ENCODE measurements at places on chromosomes 12 and 14.

DNA sequence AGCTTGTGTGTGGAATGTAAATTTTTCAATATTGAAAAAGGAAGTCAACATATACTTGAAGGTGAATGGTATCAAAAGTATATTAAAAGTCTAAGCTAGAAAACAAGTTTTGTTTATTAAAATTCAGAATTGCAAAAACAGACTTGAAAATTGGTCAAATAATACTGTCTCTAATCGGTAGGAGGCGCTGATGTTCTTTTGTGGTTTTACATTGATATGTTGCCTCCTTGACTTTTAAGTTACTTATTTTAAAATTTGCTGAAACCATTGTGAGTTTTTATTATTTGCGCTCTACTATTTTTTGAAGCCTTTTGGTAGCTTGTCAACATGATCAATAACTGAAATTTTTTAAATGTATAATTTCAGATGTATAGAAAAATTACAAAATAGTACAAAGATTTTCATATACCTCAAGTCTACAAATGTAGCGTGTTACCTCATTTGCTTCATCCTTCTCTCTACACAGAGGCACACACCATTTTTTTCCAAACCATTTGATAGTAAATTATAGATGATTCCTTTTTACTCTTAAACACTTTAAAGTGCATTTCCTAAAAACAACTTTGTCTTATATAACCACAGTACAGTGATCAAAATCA, 6.9 kb downstream of the RTRAF start:
- H3K27ac ChIP-seq = no peak overlapping the region
- H3K27me3 ChIP-seq = no peaks in the 10 kb centered on the region
- no peak overlapping the region for H3K4me3 ChIP-seq

DNA sequence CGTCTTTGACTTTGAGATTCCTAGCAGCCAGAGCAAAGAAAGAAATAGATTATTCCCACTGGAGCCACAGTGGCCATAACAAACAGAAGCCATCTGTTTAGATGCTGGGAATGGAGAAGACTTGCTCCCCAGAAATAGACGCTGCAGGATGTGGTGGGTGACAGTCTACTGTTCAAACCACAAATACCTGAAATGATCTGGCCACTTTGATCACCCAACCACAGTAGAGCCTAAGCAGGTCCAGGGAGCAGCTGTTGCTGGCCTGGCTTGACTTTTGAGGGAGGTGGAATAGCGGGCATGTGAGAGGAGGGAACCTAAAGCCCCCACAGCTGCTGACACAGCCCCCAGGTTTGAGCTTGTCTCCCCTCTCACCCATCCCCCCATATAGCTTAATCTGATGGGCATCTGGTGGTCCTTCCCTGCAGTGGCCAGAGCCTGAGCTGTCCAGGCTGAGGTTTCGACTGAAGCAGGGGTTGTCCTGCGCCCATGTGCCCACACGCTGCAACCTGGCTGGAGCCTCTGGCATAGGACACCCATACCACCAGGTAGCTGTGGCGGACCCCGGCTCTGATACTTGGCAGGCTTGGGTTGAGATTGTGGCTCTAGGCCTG, 38.7 kb downstream of the SH2B3 start:
- peaks cover 6% of the 10 kb centered on the region for H3K36me3 ChIP-seq
- peak overlapping the region; percentile 49 for H3K27ac ChIP-seq
- peak; percentile 50 for DNase-seq
- peaks cover 66% of the 10 kb centered on the region for H3K4me1 ChIP-seq

- H3K36me3 ChIP-seq = peaks cover 13% of the 10 kb centered on the region
- H3K4me1 ChIP-seq = peaks cover 11% of the 10 kb centered on the region
- H3K4me3 ChIP-seq = no peak overlapping the region
- DNase-seq = no peak
- H3K27me3 ChIP-seq = no peaks in the 10 kb centered on the region
Observed at GRCh38 chr12:113251404-113252070, 30.3 kb downstream of the TPCN1 start.

DNA sequence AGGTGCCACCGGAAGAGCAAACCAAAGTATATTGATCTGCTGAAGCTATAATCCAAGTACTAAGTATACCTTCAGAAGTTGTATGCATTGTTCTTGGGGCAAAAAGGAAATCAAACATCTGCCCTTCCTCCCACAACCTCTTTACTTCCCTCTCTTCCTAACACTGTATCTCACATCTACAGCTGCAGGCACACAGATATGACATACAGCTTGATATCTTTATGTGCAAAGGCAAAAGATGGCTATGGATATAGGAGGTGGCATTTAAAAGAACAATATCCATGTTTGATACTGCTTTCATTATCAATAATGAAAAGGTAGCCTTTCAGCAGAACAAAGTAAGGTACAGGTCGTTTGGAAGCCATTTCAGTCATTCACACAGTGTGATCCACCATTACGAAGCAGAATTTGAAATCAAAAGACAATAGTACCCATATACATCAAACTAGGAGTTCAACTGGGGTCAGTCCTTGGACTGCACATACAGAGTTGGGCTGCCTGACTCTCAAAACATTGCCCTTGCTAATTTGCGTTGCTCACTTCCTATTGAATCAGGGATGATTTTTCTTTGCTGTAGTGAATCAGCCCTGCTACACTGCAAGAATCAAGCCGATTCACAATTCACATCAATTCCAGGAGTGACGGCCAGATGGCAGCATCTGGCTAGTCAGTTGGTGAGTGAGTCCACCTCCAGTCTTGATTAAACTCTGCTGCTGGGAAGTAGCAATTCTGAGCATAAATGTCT, 8.9 kb downstream of the ANG start:
- H3K4me3 ChIP-seq = no peak overlapping the region
- no peak overlapping the region for H3K27ac ChIP-seq
- peaks cover 10% of the 10 kb centered on the region for H3K4me1 ChIP-seq
- peak; percentile 82 for DNase-seq

DNA sequence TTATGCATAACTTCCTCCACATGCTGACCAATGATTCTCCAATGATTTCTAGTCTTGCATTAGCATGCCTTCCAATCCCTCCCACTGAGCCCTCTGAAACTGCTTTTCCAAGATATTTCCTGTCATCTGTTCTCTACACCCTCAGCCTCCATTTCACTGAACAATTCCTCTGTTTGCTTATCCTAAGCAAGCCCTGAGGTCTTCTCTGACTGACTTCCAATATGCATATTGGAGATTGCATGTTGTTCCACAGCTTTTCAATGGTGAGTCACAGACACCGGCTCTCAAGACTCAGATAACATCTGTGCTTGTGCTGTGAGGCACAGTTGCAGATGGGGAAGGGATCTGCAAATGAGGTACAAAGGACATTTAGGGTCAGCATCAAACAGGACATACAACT, 141.0 kb downstream of the SLC16A7 start:
- no peak overlapping the region for H3K4me3 ChIP-seq
- no peaks in the 10 kb centered on the region for H3K4me1 ChIP-seq
- no peak overlapping the region for H3K27ac ChIP-seq
- no peak for DNase-seq

DNA sequence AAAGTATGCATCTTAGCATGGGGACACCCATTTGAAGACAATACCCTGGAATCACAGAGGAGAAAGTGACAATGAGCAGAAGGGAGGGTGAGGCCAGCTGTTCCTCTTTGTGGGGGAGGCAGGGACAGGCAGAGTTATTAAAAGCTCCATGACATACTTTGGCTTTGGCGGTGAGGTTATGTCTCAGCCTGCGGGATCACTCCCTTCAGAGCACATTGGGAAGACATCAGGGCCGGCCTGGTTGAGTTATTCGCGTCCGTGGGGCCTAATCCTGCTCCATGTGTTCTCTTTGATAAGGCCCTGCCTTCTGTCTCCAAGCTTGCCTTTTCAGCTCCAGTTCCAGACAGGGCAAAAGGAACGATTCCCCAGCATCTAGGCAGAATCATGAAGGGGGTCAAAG, 98.8 kb upstream of the NTF3 start:
- H3K27me3 ChIP-seq = no peaks in the 10 kb centered on the region
- no peaks in the 10 kb centered on the region for H3K4me1 ChIP-seq
- H3K36me3 ChIP-seq = no peaks in the 10 kb centered on the region
- DNase-seq = no peak
- no peak overlapping the region for H3K27ac ChIP-seq

DNA sequence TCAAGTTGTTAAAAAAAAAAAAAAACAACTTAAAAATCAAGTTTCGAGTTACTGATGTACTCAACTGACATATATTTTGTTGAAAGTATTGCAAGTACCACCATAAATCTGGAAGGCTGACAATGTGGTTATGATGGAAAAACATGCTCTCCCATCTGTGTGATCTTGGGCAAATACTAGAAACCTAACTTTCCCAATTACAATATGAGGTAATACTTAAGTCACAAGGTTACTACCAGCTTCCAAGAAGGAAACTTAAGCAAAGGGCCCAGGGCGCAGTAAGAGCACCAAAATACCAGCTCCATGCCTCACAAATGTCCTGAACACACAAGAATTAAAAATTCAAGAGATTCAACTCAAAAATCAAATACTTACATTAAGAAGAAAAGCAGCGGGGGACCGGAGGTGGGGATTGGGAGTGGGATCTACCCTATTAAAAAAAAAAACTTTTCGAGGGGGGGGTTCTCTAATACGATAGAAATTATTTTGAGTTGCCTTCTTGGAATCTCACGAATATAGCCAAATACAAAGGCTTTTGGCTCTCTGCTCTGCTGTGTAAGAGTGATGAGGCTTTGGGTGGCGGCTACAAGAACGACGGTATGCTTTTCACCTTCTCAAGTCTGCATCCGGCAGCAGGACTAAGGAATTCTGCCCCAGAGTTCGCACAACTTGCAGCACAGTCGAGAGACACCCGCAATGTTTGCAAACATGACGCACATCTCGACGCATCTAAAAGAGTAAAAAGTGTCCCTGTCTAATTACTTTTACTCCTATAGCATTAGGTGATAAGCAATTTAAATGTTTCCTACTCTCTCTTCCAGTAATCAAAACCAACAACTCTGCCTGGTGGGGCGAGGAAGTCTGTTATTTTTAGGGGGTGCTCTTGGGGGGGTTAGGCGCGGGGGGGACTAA, 1.1 kb downstream of the SAV1 start:
- peaks cover 29% of the 10 kb centered on the region for H3K4me1 ChIP-seq
- peak overlapping the region; percentile 89 for H3K4me3 ChIP-seq
- H3K27ac ChIP-seq = peak overlapping the region; percentile 96
- no peaks in the 10 kb centered on the region for H3K27me3 ChIP-seq
- H3K36me3 ChIP-seq = no peaks in the 10 kb centered on the region

DNA sequence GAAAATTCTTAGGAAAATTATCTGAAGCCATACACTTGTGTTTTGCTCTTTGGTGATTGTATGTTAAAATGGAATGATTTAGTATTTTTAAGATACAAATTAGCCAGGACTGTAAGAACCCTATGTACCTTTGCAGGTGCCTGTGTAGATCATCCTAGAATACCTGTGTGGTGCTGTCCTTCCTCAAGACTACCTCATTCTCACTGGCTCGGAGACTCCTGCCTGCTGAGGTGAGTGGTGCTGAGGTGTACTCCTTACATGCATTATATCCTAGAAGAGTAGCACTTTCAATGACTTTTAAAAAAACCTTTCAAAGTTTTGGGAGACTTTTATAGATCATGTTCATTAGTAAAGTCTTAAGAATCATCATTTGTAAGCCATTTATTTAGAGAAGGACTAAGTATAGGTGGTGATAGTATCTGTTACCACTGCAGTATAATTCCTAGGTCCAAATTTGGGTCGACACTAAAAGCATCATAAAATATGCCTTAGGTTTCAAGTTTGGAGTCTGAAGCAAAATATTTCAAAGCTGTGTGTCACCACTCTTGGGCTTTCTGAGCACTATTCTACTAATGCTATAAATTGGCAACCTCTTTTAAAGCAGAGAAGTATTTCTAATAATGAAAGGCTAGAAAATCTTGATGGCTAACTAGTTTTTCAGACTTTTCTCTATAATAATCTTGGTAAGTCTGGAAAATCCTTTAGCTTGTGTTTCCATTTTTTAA, 36.6 kb downstream of the RASSF8 start:
- H3K27ac ChIP-seq = no peak overlapping the region
- H3K4me1 ChIP-seq = peaks cover 26% of the 10 kb centered on the region
- no peaks in the 10 kb centered on the region for H3K27me3 ChIP-seq
- no peak overlapping the region for H3K4me3 ChIP-seq
- no peaks in the 10 kb centered on the region for H3K36me3 ChIP-seq
- DNase-seq = no peak

GRCh38 chr12:48861111-48861510, 4.6 kb downstream of the RND1 start:
- H3K27ac ChIP-seq = no peak overlapping the region
- no peak for DNase-seq
- peaks cover 9% of the 10 kb centered on the region for H3K4me1 ChIP-seq
- H3K36me3 ChIP-seq = peaks cover 12% of the 10 kb centered on the region
- no peak overlapping the region for H3K4me3 ChIP-seq
- no peaks in the 10 kb centered on the region for H3K27me3 ChIP-seq

- H3K4me1 ChIP-seq = peaks cover 19% of the 10 kb centered on the region
- H3K27me3 ChIP-seq = no peaks in the 10 kb centered on the region
- no peak overlapping the region for H3K27ac ChIP-seq
- H3K4me3 ChIP-seq = no peak overlapping the region
- H3K36me3 ChIP-seq = no peaks in the 10 kb centered on the region
- no peak for DNase-seq
Observed at GRCh38 chr12:47867495-47867941, 37.3 kb downstream of the VDR start.

DNA sequence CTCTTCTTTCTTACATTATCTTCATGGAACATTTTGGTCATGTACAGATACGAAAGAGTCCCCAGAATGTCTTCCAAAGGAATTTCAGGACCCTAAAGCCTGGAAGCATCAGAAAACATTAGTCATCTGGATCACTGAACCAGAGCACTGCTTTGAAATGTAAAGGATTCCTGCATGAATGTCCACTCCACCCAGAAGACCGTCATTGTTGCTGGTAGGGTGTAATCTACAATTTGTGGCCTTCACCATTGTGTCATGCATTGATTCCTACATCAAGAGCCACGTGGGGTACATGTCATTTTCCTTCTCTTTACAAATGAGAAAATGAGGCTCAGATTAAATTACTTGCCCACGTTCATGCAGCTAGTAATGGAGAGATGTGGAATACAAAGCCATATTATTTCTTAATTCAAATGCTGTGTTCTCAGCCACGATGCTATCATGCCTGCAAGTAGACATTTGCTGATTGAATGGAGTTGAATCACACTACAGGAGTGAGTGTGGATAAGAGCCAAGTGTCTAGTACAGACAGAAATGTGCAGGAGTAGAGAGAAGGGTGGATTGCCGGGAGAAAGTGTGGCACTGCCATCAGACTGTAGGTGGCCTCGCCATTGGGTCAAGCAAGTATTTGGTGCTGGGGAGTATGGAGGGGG, 231.2 kb downstream of the C12orf75 start:
- H3K4me1 ChIP-seq = no peaks in the 10 kb centered on the region
- H3K27ac ChIP-seq = no peak overlapping the region
- H3K4me3 ChIP-seq = no peak overlapping the region
- no peaks in the 10 kb centered on the region for H3K36me3 ChIP-seq

- H3K27me3 ChIP-seq = no peaks in the 10 kb centered on the region
- no peak for DNase-seq
- H3K4me1 ChIP-seq = no peaks in the 10 kb centered on the region
Observed at GRCh38 chr12:24444634-24445033, 495.2 kb upstream of the SOX5 start.

DNA sequence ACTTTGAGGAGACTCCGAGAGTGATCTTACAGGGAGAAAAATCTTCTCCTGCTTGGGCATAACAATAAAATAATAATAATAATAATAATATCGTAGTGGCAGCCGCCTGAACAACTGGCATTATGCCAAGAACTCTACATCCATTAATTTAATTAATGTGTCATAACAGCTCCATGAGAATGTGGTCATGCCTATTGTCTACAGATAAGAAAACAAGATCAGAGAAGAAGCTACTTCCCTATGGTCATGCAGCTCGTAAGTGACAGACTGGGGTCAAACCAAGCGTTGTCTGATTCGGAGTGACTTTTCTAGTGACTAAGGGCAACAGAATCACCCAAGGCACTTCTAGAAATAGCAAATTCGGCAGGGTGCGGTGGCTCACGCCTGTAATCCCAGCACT, 11.7 kb downstream of the PROX2 start:
- H3K4me1 ChIP-seq = no peaks in the 10 kb centered on the region
- H3K27ac ChIP-seq = no peak overlapping the region
- DNase-seq = no peak
- no peaks in the 10 kb centered on the region for H3K27me3 ChIP-seq
- H3K4me3 ChIP-seq = no peak overlapping the region
- no peaks in the 10 kb centered on the region for H3K36me3 ChIP-seq
